ENCODE measurements at places on chromosomes 5 and 9. TPM values are rescaled to one million over a fixed set of nuclear protein-coding genes. Genes with fewer than 3 reads are reported as not detected.

Gene EIF4E1B
- total RNA-seq: not detected

Gene SLC36A3
- total RNA-seq: not detected

Gene OTULINL
- 0.78 TPM for total RNA-seq

Gene FOXI1
- total RNA-seq: not detected

Gene ADAMTS2
- 0.23 TPM for total RNA-seq

Gene KIF2A
- 37.4 TPM for total RNA-seq

Gene ARHGEF39
- 7.8 TPM for total RNA-seq

Gene GAPT
- total RNA-seq: not detected

Gene ADGRD2
- not detected for total RNA-seq

Gene CNTNAP3B
- total RNA-seq: 1.4 TPM

Gene ZBTB26
- 1.2 TPM for total RNA-seq

Gene IL6ST
- total RNA-seq: 61.5 TPM

Gene MYMK
- not detected for total RNA-seq

Gene GCNT4
- 2.5 TPM for total RNA-seq

Gene PHYHD1
- 7.5 TPM for total RNA-seq

Gene MIER3
- total RNA-seq: 9.7 TPM

Gene IGIP
- total RNA-seq: 0.87 TPM

Gene HTR4
- total RNA-seq: not detected

Gene FGD3
- 0.16 TPM for total RNA-seq

Gene CCNJL
- 4.8 TPM for total RNA-seq

Gene SHOC1
- not detected for total RNA-seq

Gene CNTLN
- 2.8 TPM for total RNA-seq

Gene PTAR1
- 23.8 TPM for total RNA-seq

Gene PDLIM7
- total RNA-seq: 206 TPM

Gene ESM1
- total RNA-seq: not detected

Gene CCL28
- 1.7 TPM for total RNA-seq

Gene ANKRD31
- not detected for total RNA-seq

Gene SV2C
- 0.08 TPM for total RNA-seq

Gene CFAP157
- total RNA-seq: not detected

Gene ADAMTS12
- total RNA-seq: 0.16 TPM

Gene CMBL
- total RNA-seq: 4.3 TPM

Gene NDUFB6
- 94.7 TPM for total RNA-seq

Gene OR2Y1
- total RNA-seq: not detected

Gene OTP
- total RNA-seq: not detected

Gene CHSY3
- 0.15 TPM for total RNA-seq

Gene GTF3C4
- 8.3 TPM for total RNA-seq

Gene SLCO4C1
- total RNA-seq: 0.19 TPM

Gene PCDHB2
- total RNA-seq: 0.62 TPM

Gene COL23A1
- 0.16 TPM for total RNA-seq

Gene NMUR2
- total RNA-seq: not detected

Gene HMMR
- total RNA-seq: 46.7 TPM

Gene CYLC2
- total RNA-seq: not detected

Gene YIPF5
- total RNA-seq: 38.9 TPM

Gene F12
- total RNA-seq: 7.5 TPM

Data from hair follicular keratinocyte (primary cell).